ENCODE measurements at places on chromosomes 12 and 14.

- no peak for DNase-seq
Observed at GRCh38 chr14:91227183-91227628, 17.3 kb downstream of the GPR68 start.

- DNase-seq, result no peak
Observed at GRCh38 chr12:19576506-19577280, 137.4 kb downstream of the AEBP2 start.

DNA sequence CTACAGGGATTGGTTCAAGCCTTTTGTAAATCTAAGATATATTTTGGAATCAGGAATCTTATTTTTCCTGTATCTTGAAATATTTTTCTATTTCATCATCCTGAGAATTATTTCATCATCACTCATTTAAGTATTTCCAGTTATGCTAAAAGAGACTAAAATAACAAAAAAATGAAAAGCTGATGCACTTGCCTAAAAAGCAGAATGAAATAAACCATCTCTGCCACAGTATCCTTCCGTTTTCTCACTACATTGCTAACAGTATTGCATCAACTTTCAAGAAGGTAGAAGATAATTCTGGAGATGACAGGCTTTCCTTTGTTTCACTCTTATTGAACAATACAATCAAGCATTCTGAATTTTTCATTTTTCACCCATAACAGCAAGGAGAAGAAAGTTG is 31.1 kb upstream of the EIF5 start:
- no peak for DNase-seq

DNA sequence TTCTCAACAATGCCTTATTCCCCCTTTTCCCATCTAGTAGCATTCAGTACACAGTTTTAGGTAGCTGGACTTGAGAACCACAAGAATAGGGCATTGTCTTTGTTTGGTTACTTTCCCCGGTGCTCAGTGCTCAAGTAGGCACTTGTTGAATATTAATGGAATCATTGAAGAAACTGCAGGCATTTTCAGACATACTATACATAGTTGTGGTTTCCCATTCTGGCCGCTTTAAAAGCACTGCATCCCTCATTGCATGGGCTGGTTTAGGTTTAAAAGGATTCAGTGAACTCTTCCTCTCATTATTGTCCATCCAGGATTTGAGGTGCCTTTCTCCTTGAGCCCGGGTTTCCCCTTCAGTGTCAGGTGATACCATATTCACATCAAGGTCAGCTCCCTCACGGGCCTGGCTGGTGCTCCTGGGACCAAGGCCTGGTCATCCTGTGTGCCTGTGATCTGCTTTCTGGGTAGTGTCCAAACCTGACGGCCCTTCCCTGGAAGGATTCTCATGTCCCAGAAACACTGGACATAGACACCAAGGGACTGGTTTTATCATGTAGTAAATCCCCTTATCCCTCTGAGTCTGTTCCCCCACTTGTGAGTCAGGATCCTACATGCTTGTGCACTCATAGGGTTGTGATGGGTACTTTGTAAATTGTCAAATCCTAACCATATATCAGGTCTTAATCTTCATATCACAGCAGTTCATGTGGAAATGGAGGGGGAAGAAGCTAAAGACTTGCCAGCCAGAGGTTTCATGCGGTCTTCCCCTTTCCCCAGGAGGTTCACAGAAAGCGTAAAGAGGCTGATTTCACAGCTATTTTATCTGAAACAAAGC is 7.4 kb downstream of the TCP11L2 start:
- DNase-seq, result no peak

GRCh38 chr12:5485454-5485853 is 53.5 kb downstream of the NTF3 start:
- DNase-seq, result no peak

DNA sequence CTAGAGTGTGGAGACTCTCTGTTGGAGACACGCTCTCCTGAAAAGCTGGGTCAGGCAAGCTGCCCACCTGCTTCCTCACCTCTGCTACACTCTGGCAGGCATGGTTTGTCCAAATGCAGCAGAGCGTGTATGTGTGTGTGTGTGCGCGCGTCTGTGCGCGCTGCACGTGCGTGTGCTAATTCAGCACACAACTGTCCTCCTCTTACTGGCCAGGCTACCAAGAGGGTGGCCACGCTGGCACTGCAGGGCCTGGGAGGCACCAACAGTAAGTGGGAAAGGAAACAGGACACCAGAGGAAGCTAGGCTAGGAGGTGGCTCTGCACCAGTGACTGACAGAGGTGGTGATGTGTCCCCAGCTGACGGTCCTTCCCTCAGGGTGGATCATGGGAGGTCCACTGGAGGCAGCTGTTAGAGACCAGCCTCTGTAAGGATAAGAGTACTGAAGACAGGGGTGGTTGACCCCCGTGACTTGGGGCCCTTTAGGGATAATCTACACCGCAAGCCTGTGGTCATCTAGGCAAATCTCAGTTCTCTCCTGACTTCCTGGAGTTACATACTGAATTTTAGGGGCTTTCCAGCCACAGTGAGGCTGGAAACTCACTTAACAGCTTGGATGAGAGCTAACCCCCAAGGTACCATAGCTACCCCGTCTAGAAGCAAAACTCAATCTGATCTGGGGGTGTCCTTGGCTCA is 15.6 kb upstream of the TFCP2 start:
- DNase-seq, result no peak

- no peak for DNase-seq
Observed at GRCh38 chr12:91871751-91872150, 273.9 kb downstream of the BTG1 start.

DNA sequence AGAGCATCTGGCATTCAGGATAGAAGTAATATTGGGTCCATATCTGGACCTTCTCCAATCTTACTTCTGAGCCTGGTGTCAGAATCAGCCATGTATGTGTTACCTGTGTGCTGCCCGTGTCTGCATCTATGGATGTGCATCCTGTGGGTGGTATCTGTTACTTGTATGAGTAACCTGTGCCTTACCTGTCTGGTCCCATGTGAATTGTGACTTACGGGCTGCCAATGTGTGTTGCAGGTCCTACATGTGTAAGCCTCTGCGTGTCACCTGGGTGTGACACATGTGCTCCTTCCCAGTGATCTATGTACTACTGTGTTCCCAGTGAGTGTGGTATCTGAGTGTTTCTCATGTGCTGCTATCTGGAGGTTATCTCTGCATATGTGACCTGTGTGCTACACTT is 208.4 kb downstream of the ADGRD1 start:
- DNase-seq, result no peak

DNA sequence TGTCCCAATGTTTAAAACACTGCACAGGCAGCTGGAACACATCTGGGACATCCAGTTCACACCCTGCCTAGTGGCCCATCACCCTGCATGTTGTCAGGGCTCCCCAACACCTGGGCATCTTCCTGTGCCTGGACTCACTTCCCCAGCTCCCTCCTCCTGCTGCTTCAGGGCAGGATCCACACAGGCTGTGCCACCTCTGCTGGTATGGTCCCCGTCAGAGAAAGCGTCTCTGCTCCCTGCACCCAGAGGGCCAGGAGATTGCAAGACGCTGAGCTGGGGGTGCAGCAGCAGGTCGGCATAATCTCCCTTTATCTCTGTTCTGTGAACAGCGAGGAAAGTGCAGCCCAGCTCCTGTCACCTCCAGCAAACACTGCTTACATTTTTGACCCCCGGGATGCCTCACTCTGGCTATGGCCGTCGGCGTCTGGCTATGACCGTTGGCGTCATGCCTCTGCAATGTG is 124.3 kb downstream of the ADGRD1 start:
- no peak for DNase-seq

DNA sequence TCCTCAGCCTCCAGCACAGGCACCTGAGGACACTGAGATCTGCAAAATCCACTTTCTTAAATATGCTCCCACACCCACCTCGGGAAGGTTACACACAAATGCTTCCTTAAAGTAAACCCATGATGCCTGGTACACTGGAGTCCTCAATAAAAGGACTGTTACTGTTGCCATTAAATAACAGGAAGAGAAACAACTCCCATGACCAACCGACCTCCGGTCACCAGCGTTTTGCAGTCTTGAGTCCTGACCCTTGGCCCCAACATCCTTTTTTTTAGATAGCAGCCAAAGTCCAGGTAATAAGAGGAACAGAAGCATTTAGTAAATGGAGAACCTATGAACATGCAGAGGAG is 42.4 kb downstream of the ITPK1 start:
- DNase-seq, result no peak

- no peak for DNase-seq
Observed at GRCh38 chr12:78611504-78611903, 253.1 kb upstream of the SYT1 start.

- DNase-seq, result peak; percentile 18
Observed at GRCh38 chr14:31206536-31207286, 882 bp downstream of the HECTD1 start.

DNA sequence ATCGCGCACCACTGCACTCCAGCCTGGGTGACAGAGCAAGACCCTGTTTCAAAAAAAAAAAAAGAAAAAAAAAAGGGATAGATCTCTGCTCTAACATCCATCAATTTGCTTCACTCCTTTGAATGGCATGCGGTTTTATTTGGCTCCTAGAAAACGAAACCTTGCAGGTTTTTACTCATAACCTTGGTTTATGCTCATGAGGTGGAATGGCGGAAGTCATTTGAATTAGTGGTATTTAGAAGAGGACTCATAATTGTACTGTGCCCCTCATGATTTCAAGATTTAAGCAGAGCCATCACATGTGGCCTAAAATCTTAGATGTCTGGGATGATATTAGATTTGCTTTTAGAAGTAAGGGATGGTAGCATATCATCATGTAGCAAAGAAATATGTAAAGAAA is 29.4 kb downstream of the RBMS2 start:
- no peak for DNase-seq
